Spinal cord (tissue), 10 donors: ENCODE measurements at places on chromosomes 11 and 22. TPM values are rescaled to one million over a fixed set of nuclear protein-coding genes. Genes with fewer than 3 reads are reported as not detected.
A peak's percentile ranks its signal among the peaks of the same experiment; 100 is the strongest.

The CACNA1I gene
- total RNA-seq, result 4.5 TPM

The CAVIN3 gene
- 107 TPM for total RNA-seq

The SCARF2 gene
- total RNA-seq, result 5.7 TPM

The RFPL3 gene
- total RNA-seq, result not detected

The RASGRP2 gene
- total RNA-seq, result 23.7 TPM

DNA sequence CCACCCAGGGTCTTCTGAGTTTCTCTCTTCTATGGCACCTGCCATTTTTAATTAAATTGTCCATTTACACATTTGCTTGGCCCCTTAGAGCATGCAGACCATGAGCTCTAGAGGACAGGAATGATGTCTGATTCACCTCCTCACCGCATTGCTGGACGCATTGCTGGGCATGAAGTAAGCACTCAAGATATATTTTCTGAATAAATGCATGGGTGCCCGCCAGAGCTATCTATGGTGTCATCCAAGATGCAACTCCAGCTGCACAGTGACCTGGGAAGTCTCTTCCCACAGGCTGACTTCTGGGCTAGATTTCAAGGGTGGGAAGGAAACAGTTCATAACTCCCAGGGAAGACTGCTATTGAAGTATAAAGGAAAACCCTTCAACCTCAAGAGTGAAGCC, 66.6 kb upstream of the ASPHD2 start:
- no peak for DNase-seq

GRCh38 chr11:46380340-46381047, 975 bp upstream of the MDK start:
- DNase-seq, result peak; percentile 54

DNA sequence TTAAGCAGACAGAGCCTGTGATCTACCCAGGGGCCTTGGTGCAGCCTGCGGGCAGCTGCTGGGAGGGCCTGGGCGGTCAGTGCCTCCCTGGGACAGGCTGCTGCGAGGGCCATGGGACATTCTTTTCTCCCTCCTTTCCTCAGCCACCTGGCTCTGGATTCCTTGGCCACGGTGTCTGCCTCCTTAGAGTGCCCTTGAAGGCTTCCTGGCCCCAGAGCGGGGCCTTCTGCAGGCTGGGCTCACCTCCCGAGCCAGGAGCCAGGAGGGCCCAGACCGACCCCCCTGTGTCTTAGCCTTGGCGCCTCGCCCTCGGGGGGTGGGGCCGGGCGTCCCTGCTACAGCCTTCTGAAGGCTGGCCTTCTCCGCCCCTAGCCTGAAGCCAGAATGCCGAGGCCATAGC, 231.2 kb downstream of the TBC1D22A start:
- no peak for DNase-seq

DNA sequence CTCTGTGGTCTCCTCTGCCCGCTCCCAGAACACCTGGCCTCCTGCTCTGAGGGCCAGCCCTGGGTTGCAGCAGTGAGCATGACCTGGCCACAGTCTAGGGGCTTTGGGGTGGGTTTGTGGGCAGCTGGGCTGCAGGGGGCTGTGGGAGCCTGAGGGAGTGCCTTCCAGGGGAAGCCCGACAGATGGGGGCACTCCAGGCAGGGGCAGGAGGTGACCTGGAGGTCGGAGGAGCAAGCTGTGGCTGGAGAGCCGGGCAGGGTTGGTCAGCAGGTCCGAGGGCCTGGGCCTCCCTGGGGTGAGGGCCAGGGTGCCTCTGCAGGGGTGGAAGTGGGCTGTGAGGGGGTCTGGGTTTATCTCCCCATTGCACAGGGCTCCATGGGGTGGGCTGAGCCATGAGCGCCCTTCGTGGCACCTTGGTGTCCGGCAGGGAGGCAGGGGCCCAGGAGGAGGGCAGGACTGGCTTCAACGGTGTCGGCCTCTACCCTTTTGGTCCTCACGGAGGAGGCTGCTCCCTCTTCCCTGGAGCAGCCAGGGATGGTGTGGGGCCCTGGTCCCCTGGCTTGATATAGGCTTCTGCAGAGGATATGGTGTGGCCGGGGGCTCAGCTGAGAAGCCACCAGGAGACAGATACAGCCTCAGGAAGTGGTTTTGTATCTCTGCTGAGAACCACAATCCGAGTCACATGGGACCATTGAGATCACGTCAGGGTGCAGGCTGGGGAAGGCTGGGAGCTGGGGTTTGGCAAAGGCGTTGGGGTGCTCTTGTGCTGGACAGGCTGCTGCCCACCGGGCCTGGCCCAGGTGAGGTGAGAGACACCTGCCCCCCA, 22.3 kb downstream of the KCNQ1 start:
- DNase-seq, result no peak

DNA sequence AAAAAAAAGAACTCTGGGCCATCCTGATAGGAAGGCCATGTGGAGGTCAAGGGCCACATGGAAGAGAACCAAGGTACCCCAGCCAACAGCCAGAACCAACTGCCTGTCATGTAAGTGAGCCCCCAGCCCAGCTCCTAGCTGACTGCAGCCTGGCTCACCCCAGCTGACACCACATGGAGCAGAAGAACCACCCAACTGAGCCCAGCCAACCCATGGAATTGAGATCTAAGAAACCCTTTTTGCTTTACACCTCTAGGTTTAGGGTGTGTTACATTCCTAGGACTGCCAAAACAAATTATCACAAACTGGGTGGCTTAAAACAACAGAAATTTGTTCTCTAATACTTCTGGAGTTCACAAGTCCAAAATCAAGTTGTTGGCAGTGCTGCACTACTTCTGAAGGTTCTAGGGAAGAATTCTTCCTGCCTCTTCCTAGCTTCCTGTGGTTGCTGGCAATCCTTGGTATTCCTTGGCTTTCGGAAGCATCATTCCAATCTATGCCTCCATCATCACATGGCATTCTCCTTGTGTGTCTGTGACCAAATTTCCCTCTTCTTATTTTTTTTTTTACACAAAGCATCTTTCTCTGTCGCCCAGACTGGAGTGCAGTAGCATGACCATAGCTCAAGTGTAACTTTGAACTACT, 4.4 kb downstream of the C11orf86 start:
- DNase-seq, result no peak
